ENCODE measurements at places on chromosomes 12 and 14. TPM values are rescaled to one million over a fixed set of nuclear protein-coding genes. Genes with fewer than 3 reads are reported as not detected.

DNA sequence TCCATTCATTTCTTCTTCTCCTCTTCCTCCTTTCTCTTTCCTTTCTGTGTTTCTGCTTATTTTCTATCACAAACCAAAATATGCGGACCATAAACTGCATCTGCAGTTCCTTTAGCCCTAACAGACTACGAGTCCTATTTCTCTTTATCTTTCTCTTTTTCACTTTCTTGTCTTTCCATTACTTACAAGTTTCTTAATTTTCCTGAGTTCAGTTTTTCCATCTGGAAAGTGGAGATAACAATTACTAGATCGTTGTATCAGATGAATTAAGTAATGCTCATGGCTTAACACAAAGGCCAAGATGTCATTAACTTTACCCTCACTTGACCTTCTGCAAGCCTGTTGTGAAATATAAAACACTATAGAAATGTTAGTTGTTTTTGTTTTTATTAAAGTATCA is 983 bp upstream of the COPS7A start:
- DNase-seq, result no peak

STON2 gene
- total RNA-seq, result 8.1 TPM

SERPINA5 gene
- total RNA-seq, result 4.4 TPM

DNA sequence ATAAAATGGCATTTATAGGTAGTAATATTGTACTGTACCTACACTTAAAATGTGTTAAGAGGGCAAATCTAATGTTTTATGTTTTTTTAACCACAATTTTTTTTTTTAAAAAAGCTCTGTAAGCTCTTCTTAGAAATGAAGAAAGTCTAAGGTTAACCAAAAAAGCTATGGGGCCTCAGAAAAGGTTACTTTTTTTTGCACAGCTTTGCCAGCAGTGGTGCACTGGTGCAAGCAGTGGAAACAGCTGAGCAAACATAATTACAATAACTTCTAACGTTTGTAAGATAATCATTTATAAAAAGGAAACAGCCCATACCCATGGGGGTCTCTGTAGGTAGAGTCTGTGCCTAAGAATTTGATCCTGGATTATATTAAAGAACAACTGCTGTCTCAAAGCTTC is 85.1 kb upstream of the NID2 start:
- no peak for DNase-seq

FAM181A gene
- not detected for total RNA-seq

PCNX4 gene
- total RNA-seq, result 26.7 TPM

DNA sequence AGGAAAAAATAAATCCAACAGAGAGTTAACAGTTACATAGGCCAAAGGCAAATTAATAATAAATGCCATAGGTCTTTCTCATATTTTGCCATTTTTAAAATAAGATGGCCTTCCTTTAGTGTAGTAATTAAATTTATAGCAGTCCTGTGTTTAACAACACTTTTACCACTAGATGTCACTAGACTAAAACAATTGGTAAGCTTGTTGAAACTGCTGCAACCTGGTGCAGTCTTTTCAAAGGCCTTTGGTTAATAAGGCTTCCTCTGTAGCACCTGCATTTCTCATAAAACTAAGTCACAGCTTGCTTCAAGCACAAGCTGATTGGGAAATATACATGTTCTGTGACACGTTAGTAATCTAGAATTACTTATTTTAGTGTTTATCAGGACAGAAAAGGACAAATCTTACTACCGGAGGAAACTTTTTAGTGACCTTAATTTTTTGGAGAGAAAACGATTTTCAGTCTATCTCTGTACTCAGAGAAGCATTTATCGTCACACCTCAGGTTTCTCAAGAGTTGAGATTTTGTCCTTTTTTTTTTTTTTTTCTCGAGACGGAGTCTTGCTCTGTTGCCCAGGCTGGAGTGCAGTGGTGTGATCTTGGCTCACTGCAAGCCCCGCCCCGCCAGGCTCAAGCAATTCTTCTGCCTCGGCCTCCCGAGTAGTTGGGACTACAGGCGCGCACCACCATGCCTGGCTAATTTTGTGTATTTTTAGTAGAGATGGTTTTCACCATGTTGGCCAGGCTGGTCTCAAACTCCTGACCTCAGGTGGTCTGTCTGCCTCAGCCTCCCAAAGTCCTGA is 20.0 kb downstream of the BORCS5 start:
- no peak for DNase-seq

DNA sequence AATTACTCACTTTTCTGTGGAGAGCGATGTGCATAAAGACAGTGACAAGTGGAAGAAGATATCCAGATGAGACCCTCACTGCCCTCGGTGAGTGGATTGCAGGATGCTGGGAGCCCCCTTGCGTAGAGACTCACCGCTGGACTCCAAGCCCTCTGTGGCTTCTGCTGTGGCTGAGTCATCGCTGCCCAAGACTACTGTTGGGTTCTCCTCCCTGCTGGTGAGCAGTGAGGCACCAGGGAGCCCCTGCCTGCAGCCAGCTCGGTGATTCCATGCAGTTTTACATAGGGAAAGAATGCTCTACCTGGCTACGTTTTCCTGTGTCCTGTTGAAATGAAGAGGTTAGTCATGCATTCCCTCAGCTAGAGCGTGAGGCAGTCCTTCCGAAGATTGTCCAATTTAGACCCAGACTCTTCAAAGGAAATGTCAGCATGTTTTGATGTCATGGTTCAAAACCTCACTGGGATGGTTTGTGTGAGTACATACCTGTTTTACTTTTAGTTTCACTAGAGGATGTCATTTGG is 28.2 kb downstream of the TRAF3 start:
- no peak for DNase-seq

DNA sequence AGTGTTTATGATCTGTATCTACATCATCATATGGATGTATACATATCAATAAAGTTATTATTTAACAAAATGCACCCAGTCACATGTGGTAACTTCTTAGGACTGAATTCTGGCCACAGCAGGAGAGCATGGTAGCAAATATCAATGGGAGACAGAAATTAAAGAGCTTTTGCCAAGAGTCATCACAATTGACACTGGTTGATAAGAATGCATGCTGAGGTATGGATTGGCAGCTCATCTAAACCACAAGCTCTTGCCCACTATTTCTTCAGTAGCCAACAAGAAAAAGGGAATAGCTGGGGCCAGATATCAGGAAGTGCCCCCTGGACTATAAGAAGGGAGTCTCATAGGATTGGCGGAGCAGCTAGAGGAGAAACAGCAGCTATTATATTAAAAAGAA is 9.4 kb upstream of the PTGR2 start:
- no peak for DNase-seq

DNA sequence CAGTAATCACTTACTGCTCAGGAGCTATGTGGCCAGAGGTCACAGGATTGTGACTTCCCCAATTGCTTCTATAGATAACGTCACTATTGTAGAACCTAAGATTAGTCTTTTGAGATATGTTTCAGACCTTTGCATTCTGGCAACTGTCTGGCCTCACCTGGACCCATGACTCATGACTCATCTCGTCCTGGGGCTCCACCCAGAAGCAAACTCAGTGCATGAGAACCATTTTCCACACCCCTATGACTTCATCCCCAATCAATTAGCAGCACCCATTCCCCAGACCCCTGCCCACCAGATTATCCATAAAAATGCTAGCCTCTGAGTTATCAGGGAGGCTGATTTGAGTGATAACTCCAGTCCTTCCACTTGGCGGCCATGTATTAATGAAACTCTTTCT is 186.9 kb downstream of the EMP1 start:
- DNase-seq, result no peak

DNA sequence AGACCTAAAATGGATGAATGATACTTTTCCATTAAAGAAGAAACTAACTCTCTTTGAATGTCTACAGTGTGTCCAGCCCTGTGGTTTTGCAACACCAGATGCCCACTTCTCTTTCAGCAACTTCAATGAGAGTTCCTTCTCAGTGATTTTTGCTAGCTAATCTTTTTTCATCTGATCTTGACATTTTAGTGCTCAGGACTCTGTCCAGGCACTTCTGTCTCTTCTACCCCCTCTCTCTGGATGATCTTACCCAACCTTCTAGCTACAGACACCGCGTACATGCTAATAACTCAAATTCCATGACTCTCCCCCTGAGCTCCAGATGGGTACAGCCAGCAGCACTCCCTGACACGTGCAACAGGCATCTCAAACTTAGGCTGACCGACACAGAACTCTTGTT is 161.1 kb upstream of the FOXN3 start:
- DNase-seq, result no peak

DNA sequence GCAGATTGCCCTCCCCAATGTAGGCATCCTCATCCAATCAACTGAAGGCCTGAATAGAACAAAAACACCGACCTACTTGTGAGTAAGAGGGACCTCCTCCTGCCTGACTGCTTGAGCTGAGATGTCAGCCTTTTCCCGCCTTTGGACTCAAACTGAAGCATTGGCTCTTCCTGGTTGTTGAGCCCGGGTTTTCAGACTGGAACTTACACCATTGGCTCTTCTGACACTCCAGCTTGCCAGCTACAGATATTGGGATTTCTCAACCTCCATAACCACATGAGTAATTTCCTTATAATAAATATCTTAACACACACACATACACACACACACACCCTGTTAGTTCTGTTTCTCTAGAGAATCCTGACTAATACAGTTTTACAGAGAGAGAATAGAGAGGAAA is 173.4 kb upstream of the NTF3 start:
- DNase-seq, result no peak

- no peak for DNase-seq
Observed at GRCh38 chr12:2689879-2690278, 104.9 kb upstream of the FKBP4 start.

GARIN6 gene
- total RNA-seq, result not detected

DNA sequence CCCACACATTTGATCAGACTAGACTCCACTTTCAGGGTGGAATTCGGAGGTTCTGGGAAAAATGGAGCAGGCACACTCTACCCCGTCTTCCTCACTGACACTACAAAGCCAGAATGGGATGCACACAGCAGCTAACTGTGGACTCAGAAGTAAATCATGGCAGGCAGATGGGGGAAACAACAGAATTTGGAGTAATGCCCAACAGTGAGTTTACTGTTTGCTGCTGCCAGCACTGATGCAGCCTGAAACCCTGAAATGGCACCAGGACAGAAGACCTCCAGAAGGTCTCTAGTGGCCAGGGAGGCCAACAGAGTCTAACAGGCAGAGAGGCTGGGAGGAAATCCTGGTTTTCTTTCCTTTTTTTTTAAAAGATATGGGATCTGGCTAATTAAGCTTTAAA is 24.6 kb downstream of the KCTD10 start:
- DNase-seq, result no peak

HNF1A gene
- 0.49 TPM for total RNA-seq

DNA sequence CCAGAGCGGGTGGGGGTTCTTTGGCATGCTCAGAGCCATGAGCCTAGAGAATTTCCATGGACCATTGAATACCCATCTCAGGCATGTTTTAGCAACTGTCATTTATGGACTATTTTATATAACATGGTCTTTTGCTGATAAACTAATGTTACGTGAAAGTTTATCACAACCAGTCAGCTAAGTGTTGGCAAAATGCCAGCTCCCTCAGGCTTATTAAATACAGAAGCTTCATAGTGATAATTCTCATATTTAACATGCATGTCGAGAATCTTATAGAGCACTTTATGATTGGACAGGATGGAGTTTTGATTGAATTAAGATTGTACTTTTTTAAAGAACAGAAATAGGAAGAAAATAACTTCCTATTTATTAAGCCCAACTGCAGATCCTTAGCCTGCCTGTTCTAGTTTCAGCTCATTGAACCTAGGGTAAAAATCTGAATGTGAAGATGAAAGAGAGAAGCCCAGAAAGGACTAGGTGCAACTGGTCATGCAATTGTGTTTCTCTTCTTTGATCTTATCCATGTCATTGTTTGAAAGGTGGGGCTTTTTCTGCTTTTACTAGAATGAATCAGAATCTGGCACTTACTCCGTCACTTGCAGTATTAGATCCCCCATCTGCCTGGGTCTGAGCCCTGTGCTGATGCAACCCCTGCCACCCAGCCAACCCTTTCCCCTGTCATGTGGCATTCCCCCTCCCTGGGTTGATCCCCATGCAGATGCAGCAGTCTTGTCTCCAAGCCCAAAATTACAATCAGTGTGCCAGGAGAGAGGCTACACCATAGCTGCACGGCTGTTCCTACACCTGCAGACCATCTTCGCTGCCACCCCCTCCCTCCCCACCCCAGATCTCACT is 134.6 kb upstream of the EVL start:
- DNase-seq, result no peak

SYNDIG1L gene
- 3.1 TPM for total RNA-seq

GRCh38 chr14:28344381-28344780 is 422.2 kb upstream of the FOXG1 start:
- no peak for DNase-seq

DNA sequence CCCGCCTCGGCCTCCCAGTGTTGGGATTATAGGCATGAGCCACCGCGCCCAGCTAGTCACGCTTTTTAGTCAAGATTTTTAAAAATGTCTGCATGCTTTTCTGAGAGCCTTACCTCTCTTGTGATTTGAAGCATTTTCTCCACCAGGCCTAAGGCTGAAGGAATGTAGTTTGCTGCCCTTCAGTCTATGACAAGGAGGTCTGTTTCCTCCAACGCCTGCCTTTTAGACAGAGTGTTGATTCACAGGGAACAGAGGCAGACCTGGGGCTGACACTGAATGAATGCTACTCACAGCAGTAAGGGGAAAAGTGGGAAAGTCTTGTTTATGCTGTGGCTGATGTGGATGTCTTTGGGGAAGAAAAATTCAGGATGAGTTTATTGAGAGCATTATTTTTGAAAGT is 27.2 kb upstream of the MDM2 start:
- DNase-seq, result no peak

GRCh38 chr12:101876322-101876860 is 989 bp upstream of the DRAM1 start:
- no peak for DNase-seq
